ENCODE measurements at places on chromosomes 7 and 10.

DNA sequence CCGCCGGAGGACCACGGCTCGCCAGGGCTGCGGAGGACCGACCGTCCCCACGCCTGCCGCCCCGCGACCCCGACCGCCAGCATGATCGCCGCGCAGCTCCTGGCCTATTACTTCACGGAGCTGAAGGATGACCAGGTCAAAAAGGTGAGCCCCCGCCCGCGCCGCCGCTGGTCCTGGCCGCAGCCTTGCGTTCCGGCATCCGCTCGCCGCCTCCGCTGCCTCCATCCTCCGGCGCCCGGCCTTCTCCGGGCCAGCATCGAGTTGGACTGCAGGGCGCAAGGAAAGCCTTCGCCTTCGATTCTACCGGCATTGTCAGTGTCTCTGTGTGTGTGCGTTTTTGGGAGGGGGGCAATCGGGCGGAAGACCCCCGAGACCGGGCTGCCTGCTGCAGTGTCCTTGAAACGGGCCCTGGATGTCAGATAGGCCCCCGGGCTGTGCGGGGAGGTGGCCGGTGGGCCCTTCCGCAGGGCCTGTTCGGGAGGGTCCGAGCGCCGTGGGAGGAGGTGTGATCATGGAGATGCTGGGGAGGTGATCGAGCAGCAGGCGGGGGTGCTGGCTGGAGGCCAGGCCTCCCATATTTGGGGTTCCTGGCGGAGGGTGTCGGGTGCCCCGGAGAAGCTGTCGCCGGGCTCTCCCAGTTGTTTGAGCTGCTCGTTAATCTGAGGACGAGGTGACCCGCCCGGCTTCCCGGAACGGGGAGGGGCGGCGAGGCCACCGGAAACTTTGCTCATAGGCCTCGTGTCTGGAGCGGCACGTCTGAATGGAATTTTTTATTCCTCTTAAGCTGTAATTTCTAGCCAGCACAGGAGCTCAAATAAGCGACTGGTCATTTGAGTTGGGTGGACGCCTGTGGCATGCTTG lies 40.8 kb downstream of the HK1 start:
- peak; percentile 64 for DNase-seq

GRCh38 chr7:135994466-135995205 lies 17.5 kb upstream of the MTPN start:
- no peak for DNase-seq

- DNase-seq, result peak; percentile 66
Measured at GRCh38 chr7:101169838-101170551, 4.6 kb upstream of the VGF start.

- no peak for DNase-seq
Measured at GRCh38 chr7:158517072-158517471, 70.6 kb downstream of the PTPRN2 start.

GRCh38 chr10:44309939-44310761 lies 74.7 kb downstream of the CXCL12 start:
- DNase-seq, result no peak

DNA sequence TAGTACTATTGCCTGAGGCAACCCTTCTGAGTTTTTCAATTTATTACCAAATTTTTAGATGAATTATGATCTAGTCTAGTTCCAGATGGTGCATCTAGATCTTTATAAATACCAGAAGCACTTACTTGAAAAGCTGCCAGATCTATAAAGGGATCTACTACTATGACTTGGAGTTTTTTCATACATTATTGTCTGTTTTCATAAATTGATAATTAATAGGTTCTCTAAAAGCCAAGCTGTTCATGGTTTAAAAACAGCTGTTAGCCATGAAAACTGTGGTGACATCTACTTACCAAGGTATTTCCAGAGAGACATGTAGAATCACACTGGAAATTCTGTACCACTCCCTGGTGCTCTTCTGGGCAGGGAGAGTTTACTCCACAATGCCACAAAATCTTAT lies 786.5 kb upstream of the C7orf33 start:
- DNase-seq, result no peak

GRCh38 chr10:118955531-118955930 lies 74.0 kb upstream of the NANOS1 start:
- DNase-seq, result no peak

Measured in stimulated activated CD8-positive, alpha-beta memory T cell treated with anti-CD3 and anti-CD28 coated beads, Interleukin-12 subunit alpha, Interleukin-12 subunit beta, amount 100 ng/mL, for 4 hours (primary cell).